ENCODE measurements at places on chromosomes 12 and 14. TPM values are rescaled to one million over a fixed set of nuclear protein-coding genes. Genes with fewer than 3 reads are reported as not detected.

TPH2 gene
- 1.2 TPM for total RNA-seq

USP15 gene
- 59.3 TPM for total RNA-seq

DNA sequence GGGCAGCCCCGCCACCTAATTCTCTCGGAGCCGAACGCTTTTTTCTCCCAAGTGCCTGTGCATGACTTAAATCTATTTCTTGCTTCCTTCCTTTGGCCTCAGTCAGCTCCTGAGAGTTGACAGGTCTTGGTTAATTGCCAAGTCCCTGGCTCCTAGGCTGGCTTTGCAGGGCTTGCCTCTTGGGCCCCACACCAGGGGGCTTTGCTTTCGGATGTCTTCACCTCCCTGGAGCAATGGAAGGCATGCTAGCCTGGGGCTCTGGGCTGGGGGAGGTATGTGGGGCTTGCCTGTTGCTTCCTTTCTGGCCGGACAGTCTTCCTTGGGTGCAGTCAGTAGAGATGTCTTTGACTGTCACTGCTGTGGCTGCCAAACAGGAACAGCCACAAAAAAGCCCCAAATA, 2.2 kb upstream of the KRT80 start:
- DNase-seq = no peak

TAS2R14 gene
- total RNA-seq = 9.2 TPM

SLC35F4 gene
- 1.2 TPM for total RNA-seq

- DNase-seq = no peak
Measured at GRCh38 chr12:104281636-104282035, 21.9 kb upstream of the EID3 start.

DNA sequence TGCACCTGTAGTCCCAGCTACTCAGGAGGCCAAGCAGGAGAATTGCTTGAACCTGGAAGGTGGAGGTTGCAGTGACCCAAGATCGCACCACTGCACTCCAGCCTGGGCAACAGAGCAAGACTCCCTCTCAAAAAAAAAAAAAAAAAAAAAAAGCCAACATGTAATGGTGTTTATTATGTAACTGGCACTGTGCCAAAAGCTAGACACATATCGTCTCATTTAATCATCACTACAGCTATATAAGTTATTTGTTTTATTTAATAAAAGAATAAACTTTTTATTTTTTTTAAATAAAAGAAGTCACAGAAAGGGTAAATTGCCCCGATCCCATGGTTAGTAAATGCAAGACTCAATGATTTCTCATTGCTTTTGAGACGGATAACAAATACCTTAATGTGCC, 76.9 kb downstream of the PTCSC3 start:
- DNase-seq = no peak

LRRC10 gene
- total RNA-seq = not detected

- DNase-seq = no peak
Measured at GRCh38 chr12:19755136-19755535, 315.8 kb downstream of the AEBP2 start.

TMTC2 gene
- 58.2 TPM for total RNA-seq

DNA sequence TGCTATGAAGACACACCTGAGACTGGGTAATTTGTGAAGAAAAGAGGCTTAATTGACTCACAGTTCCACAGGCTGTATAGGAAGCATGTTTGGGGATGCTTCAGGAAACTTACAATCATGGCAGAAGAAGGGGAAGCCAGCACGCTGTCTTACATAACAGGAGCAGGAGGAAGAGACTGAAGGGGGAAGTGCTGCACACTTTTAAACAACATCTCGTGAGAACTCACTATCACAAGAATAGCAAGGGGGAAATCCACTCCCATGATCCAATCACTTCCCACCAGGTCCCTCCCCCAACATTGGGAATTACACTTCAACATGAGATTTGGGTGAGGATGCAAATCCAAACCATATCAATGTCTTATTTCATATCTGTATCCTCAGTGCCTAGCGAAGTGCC, 307.2 kb downstream of the ATP23 start:
- DNase-seq = no peak

KCNC2 gene
- 72.4 TPM for total RNA-seq

SETD1B gene
- total RNA-seq = 24.8 TPM

GPX2 gene
- total RNA-seq = not detected

NRDE2 gene
- 22.8 TPM for total RNA-seq

CORO1C gene
- total RNA-seq = 108 TPM

DNA sequence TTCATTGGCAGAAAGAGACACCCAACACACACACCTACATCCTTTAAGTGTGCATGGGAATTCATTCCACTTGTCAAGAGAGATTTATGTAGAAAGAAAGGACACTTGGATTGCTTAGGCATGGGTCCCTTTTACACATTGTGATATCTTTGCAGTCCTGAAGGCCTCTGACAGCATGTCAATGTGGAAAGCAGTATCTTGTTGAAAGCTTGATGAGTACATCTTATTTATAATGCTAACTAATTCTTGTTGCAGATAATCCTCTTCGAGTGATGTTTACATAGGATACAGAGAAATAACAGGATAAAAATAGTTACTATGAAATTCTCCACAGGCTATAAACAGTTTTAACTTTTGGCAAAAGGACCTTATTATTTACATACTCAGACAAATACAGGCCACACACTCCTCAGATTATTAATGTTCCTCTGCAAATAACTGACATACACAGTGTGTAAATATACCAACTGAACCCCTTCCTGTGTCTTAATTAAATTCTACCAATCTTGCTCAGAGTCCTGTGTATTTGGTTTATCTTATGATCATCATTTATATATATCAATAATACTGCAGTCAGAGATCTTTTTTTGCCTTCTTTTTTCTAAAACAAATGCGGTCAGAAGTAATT, 111.8 kb upstream of the DIO2 start:
- no peak for DNase-seq

- no peak for DNase-seq
Measured at GRCh38 chr14:64789696-64790095, 85.5 kb downstream of the PLEKHG3 start.

GRCh38 chr12:47473091-47473490, 232.7 kb downstream of the RPAP3 start:
- no peak for DNase-seq

ATL1 gene
- 89.2 TPM for total RNA-seq

- no peak for DNase-seq
Measured at GRCh38 chr12:9027161-9028059, 38.1 kb downstream of the KLRG1 start.

DNA sequence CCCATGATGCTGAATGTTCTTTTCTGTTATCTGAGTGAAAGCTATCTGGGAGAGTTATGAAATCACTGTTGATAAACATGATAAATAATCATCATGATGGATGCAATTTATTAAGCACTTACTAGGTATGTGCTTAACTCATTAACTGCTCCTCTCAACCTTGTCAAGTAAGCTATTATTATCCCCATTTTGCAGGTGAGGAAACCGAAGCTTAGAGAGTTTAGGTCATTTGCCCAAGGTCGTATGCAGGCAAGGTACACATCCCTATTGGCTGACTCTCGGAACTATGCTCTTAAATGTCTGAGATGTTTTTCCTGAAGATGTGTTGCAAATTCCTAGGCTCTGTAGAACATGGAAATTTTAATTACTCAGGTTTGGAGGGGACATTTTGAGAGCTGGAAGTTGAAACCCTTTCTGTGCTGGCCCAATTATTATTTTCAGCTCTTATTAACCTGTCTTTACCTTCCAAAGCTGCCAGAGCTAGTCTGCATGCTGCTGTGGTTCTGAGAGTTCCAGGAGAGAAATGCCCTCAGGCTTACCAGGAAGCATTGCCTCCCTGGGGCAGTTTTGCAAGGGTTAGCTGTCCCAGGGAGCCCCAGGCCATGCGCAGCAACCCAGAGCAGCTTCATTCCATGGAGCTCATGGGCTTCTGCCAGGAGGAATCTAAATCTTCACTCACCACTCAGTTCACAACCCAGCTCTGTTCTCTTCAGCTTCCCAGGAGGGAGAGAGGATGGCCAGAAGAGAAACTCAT, 55.6 kb upstream of the OAS1 start:
- DNase-seq = no peak

DNA sequence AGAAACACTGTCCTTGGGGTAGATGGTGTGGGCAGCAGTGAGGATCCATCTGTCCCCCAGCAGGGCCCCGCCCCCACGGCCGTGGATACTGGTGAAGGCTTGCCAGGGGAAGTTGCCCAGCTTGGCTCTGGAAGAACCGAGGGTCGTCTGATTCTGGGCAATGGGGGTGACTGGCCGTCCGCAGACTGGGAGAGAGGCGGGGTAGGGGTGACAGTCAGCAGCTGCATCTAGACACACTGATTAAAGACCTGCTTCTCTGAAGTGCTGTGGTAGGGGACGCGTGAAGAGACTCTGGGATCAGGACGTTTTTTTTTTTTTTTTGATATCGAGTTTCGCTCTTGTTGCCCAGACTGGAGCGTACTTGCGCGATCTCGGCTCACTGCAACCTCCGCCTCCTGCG, 4.7 kb upstream of the C1R start:
- no peak for DNase-seq

GRCh38 chr14:59657769-59658168, 81.2 kb upstream of the CCDC175 start:
- no peak for DNase-seq

GRCh38 chr14:104999361-104999760, 13.8 kb downstream of the CLBA1 start:
- no peak for DNase-seq

DNA sequence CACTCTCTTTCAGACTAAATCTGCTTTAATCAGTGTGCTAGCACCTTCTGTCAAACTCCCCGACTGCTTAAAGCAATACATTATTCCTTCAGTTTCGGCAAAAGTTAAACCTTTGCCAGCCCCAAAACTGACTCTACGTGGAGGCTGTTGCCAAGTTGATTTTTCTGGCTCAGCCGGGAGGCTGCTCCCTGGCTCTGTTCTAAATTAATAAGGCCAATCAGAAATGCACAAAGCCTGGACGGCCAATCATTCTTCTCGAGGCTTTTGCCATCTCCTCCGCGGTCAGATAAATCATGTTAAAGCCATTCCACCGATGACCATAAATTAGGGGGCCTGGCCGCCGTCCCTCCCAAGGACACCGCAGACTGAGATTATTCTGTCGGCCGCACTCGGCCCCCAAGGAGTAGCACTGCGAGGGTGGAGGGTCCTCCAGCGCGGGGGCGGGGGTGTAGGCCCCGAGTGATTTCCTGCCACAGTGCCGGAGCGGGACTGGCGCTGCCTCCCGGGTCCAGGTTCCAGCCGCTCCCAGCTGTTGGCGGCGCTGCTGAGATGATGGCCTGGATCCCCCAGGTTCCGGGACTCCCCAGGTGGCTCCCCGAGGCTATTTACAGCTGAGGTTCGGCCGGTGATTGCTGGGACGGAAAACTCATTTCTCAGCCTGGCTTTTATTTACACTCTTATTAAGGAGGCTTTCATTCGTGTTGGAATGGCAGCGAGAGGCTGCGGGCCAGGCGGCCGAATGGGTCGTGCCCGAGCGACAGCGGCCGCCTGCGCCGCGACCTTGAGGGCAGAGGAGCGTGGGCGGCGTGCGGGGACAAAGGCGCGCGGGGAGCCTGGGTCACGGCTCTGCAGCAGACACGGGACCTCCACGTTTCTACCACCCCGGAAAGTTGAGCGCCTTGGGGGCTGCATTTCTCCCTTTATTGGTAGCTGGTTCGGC, 165.1 kb downstream of the MON2 start:
- peak; percentile 50 for DNase-seq

LRRK2 gene
- 25.1 TPM for total RNA-seq

FITM1 gene
- total RNA-seq = 0.54 TPM

- no peak for DNase-seq
Measured at GRCh38 chr12:46384451-46385309, 12.1 kb upstream of the SLC38A2 start.

ATP23 gene
- 4.7 TPM for total RNA-seq

GRCh38 chr14:90624732-90625400, 191.4 kb downstream of the TTC7B start:
- no peak for DNase-seq

- DNase-seq = no peak
Measured at GRCh38 chr14:77260631-77261030, 10.4 kb downstream of the NGB start.
